Upper lobe of left lung (tissue), 6 donors: ENCODE measurements at places on chromosomes 2 and 18. TPM values are rescaled to one million over a fixed set of nuclear protein-coding genes. Genes with fewer than 3 reads are reported as not detected.

- H3K36me3 ChIP-seq: no peaks in the 10 kb centered on the region
- DNase-seq: no peak
- H3K27me3 ChIP-seq: no peaks in the 10 kb centered on the region
Observed at GRCh38 chr2:190849774-190850173, 30.8 kb upstream of the GLS start.

DNA sequence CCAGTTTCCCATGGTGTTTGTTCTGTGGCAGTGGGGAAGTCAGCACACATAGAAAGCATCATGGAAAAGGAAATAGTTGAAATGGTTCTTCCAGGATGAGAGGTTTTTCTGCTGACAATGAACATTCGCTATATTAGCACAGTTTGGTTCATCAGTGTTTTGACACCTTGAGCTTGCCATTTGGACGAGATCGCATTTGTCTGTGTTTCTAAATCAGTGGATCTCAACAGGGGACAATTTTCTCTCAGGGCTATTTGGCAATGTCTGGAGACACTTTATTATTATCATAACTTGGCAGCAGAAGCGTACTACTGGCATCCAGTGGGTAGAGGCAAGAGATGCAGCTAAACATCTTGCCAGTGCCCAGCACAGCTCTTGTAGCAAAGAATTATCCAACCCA is 74.6 kb downstream of the CD8B2 start:
- DNase-seq: no peak
- no peak overlapping the region for H3K27ac ChIP-seq
- no peaks in the 10 kb centered on the region for H3K36me3 ChIP-seq
- H3K27me3 ChIP-seq: no peaks in the 10 kb centered on the region

The GGCX gene
- total RNA-seq: 66.6 TPM

GRCh38 chr2:239793086-239793485 is 232.1 kb downstream of the NDUFA10 start:
- no peak for DNase-seq
- no peaks in the 10 kb centered on the region for H3K4me1 ChIP-seq
- H3K27me3 ChIP-seq: no peaks in the 10 kb centered on the region

DNA sequence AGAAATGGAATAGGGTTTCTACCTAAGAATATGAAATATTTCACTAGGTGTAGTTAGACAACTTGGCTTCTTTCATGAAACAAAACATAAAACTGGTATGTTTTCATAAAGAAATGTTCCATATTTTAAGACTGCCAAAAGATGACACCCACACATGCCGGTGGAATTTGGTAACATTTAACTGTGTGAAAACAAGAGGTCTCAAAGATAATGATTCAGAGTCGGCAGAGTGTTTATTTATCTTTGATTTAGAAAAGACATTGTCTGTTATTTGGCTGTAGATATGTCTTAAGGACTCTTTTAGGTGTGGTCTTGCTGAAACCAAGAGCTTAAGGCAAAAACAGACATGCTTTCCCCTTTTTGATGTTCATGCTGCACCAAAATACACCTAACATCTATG is 63.5 kb upstream of the FN1 start:
- peaks cover under 1% of the 10 kb centered on the region for H3K4me1 ChIP-seq
- no peaks in the 10 kb centered on the region for H3K36me3 ChIP-seq
- DNase-seq: no peak
- H3K4me3 ChIP-seq: no peak overlapping the region

The MAP3K19 gene
- 3.2 TPM for total RNA-seq

The PAX8 gene
- total RNA-seq: 2.1 TPM

The FEV gene
- total RNA-seq: not detected

DNA sequence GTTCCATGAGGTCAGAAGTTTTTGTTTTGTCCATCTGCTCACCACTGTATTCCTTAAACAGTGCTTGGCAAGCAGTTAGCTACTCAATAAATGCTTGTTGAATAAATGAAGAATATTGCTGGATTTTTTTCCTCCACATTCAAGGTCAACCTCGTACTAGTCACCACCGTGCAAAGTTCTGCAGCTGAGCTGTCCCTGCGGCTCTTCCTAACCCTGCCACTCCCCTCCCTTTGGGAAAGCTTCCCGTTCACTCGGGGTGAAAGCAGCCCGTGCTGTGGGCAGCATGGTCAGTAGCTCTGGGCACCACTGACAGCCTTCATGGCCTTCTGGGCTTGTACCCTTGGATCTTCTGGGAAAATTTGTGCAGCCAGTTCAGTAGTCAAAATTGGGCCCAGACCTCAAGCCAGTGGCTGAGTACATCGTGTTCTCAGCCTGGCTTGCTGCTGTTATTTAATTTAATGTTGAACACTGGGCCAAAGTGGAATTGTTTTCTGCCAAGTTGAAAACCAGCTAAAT is 469.3 kb upstream of the RAB12 start:
- no peak overlapping the region for H3K4me3 ChIP-seq
- no peaks in the 10 kb centered on the region for H3K27me3 ChIP-seq
- H3K4me1 ChIP-seq: no peaks in the 10 kb centered on the region

GRCh38 chr2:25375371-25375988 is 33.8 kb upstream of the DNMT3A start:
- no peak for DNase-seq
- H3K4me3 ChIP-seq: no peak overlapping the region
- peaks cover 18% of the 10 kb centered on the region for H3K4me1 ChIP-seq
- H3K27me3 ChIP-seq: no peaks in the 10 kb centered on the region

The SULT1C2 gene
- 2.1 TPM for total RNA-seq

The FZD7 gene
- 4.2 TPM for total RNA-seq

The ARHGAP25 gene
- 34.6 TPM for total RNA-seq

- no peaks in the 10 kb centered on the region for H3K4me1 ChIP-seq
Observed at GRCh38 chr2:38907743-38908562, 18.3 kb downstream of the ARHGEF33 start.

The RGPD3 gene
- total RNA-seq: 0.46 TPM

GRCh38 chr18:10074110-10074509 is 160.3 kb downstream of the VAPA start:
- H3K36me3 ChIP-seq: no peaks in the 10 kb centered on the region
- H3K27ac ChIP-seq: no peak overlapping the region
- no peak overlapping the region for H3K4me3 ChIP-seq
- H3K4me1 ChIP-seq: no peaks in the 10 kb centered on the region
- H3K27me3 ChIP-seq: no peaks in the 10 kb centered on the region
